Spinal cord (tissue), 10 donors: ENCODE measurements at places on chromosomes 5 and 9. TPM values are rescaled to one million over a fixed set of nuclear protein-coding genes. Genes with fewer than 3 reads are reported as not detected.

Gene DIPK1B
- 63.5 TPM for polyA plus RNA-seq

Gene INSL4
- not detected for polyA plus RNA-seq

Gene CLK4
- 47.9 TPM for polyA plus RNA-seq

Gene LRRC26
- polyA plus RNA-seq = 1.3 TPM

Gene FCN2
- polyA plus RNA-seq = not detected

Gene CDO1
- 104 TPM for polyA plus RNA-seq

Gene MTX3
- polyA plus RNA-seq = 14.5 TPM

Gene TAF1L
- polyA plus RNA-seq = not detected

Gene KLHL3
- 8.9 TPM for polyA plus RNA-seq

Gene URM1
- polyA plus RNA-seq = 80.6 TPM

Gene RETREG1
- polyA plus RNA-seq = 42.0 TPM
